Activated CD4-positive, alpha-beta T cell treated with anti-CD3 and anti-CD28 coated beads, Interleukin-2, amount 10 ng/mL, durations not matched to agents 7 days and 5 days (primary cell): ENCODE measurements at places on chromosomes 3 and 15.

DNA sequence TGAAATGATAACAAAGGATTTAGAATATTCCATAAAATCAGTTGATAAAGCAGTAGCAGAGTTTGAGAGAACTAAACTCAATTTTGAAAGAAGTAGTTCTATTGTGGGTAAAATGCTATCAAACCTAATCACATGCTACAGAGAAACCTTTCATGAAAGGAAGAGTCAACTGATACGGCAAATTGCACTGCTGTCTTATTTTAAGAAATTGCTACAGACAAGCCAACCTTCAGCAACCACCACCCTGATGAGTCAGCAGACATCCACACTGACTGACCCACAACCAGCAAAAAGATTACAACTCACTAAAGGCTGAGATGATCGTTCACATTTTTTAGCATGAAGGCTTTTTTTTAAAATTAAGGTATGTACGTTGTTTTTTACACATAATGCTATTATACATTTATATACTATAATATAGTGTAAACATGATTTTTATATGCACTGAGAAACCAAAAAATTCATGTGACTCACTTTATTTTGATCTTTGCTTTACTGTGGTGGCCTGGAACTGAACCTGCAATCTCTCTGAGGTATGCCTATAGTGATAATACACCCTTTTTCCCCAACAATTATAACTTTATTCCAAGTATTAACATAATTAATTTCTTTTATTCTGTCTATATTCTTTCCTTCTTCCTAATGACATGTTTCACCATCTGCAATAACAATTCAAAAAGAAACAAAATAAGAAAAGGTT lies 109.9 kb downstream of the TBC1D5 start:
- no peak for DNase-seq

DNA sequence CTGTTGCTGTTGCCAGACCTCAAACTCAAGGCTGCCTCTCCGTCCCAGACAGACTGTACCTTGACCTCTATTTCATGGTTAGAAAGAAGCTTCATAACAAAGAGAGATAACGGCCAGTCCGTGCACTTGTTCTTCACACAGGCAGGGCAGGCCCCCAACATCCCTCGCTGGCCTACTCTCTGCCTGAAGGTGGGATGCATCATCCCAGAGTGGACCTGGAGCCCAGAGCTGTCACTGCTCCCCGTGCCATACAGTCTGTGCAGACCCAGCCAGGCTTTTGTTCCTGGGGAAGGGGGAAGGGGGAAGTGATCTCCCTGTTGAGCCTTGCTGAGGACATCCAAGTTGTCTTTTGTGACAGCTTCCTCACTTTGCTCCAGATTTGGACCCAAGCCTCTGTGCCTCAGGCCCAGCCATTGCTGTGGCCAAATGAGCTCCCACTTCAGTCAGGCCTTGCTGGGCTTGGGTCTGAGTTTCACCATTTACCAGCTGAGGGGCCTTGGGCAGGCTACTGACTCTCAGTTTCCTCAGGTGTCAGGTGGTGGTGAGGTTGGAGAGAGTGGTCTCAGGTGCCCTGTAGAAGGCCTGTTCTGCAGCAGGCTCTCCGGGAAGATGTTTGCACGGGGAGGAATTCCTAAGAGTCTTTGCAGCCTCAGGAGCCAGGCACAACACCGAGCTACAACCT lies 141.6 kb downstream of the DNAJB8 start:
- no peak for DNase-seq

- no peak for DNase-seq
Observed at GRCh38 chr3:14836049-14836468, 17.3 kb downstream of the FGD5 start.

DNA sequence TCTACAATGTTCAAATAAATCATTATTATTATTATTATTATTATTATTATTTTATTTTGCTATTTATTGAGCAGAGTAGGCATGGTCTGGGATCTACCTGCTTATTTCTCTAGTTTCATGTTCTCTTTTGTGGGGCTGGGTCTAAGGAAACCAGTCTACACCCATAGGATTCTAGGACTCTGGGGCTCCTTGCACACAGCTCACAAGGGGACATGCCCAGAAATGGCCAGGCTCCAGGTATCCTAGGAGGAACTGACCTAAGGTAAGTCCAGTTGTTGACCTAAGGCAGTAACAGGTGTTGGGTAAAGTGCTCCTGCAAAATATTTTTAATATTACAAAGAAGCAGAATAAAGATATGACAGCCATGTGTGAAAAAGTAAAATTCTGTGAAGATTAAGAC lies 149.6 kb upstream of the TBL1XR1 start:
- DNase-seq, result no peak

DNA sequence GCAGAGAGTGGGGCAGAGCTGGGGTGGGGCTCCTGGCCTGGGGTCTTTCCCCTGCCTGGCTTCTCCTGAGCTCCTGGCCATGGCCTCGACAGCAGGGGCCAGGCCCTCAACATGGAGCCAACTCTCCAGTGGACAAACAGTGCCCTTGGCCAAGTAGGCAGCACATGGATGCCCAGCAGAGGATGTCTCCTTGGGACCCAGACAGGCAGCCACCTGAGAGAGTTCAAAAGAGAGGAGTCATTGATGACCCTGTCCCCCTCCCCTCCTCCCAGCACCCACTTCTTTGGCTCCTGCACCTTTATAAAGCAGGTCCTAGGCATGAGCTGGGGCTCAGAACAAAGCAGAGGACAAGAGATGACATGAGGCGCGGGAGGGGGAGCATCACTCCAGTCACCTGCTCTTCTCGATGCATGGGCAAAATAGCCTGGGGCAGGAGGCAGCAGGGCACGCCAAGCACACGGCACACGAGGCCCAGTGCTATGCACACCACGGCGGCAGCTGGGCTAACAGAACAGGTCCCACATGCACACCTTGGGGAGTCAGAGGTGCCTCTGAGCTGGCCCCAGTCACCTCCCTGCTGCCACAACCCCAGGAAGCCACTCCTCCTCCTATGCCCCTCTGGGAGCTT lies 27.4 kb downstream of the SHISA5 start:
- DNase-seq, result no peak

DNA sequence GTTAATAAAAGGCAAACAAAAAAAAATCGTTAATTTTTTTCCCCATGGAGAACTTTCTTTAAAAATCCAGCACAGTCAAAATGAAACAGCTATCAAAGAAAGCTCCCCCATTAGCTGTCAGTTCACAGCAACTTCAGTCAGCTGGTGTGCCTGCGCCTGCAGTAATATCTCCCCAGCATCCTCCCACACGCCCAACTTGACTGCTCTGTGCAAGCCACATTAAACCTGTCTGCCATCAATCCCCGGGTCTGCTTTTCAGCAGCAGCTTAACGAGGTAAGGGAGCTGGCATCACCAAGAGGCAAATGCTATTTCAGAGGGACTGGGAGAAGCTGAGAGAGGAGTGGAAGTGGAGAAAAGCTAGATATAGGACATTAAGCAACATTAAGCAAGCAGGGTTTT lies 337.5 kb downstream of the GAP43 start:
- DNase-seq, result no peak

DNA sequence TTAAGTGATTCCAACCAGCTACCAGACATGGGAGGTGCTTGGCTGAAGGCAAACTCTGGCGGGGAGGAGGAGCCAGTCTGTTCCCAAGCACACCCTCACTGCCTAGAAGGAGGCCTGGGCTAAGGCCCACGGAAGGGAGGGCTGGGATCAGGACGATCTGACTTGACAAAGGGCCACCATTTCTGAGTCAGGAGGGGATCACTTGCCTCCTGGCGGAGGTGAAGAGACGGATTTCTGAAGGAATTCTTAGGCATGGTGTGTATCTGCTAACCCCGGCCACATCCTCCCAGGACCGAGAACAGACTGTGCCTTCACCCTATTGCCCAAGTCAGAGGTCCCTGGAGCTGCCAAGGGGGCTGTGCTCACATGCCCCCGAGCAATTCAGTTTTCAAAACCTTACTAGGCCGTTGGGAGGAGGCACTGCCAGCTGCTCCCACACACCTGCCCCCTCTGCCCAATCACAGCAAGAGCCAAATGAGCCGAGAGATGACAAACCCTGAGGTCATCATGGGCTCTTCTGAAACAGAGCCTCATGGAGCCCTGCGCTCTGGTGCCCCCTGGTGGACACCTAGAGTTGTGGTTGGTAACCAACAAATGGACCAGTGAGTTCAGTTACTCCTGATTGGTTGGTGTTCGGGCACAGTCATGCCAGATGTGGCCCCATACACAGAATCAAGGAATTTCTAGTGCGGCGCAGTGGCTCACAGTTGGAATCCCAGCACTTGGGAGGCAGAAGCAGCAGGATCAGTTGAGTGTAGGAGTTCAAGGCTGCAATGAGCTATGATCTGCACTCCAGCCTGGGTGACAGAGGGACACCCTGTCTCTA lies 6.5 kb upstream of the TNK2 start:
- DNase-seq, result peak; percentile 96

- no peak for DNase-seq
Observed at GRCh38 chr3:128667641-128668040, 17.0 kb upstream of the RPN1 start.
